ENCODE measurements at places on chromosomes 12 and 14.
A peak's percentile ranks its signal among the peaks of the same experiment; 100 is the strongest.

DNA sequence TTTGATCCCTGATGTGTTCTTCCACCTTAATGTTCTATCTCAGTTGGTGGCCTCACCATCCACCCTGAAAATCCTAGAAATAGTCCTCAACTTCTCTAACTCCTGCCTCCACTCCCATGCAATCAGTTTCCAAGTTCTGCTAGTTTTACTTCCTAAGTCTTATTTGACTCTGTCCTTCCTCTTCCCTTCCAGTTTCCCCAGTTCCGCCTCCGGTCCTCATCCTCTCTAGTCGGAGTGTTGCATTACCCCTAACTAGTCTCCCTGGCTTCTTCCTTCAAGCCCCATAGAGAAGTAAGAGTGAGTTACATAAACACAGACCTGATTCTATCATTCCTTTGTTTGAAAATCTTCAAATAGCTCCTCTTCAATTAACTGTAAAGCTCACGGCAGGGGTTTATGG lies 236.5 kb downstream of the GXYLT1 start:
- no peak for DNase-seq

- DNase-seq = no peak
Measured at GRCh38 chr12:64923536-64923935, 99.1 kb downstream of the TBC1D30 start.

GRCh38 chr12:6603095-6603567 lies 4.0 kb downstream of the CHD4 start:
- peak; percentile 45 for DNase-seq

GRCh38 chr12:113155646-113156045 lies 6.1 kb downstream of the CFAP73 start:
- no peak for DNase-seq

GRCh38 chr12:106498056-106498455 lies 84.7 kb upstream of the RFX4 start:
- no peak for DNase-seq

DNA sequence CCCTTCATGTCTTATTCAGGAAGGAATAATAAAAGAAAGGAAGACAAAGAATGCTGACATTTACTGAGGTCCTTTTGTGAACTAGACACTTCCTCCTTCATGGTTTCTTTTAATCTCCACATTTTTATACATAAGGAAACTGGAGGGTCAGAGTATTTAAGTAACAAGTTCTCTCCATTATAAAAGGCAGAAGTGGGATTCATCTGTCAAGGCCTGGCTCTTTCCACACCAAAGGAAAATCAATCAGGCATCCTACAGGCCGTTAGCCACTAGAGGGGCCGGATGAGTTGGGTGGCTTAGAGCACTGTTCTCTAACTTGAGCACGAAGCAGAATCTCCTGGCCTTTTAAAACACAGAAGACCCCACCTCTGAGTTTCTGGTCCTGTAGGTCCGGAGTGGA lies 36.8 kb upstream of the NINJ2 start:
- no peak for DNase-seq

- no peak for DNase-seq
Measured at GRCh38 chr12:70607107-70607506, 30.1 kb downstream of the PTPRB start.

GRCh38 chr14:61838661-61839245 lies 76.5 kb downstream of the SNAPC1 start:
- DNase-seq = no peak

DNA sequence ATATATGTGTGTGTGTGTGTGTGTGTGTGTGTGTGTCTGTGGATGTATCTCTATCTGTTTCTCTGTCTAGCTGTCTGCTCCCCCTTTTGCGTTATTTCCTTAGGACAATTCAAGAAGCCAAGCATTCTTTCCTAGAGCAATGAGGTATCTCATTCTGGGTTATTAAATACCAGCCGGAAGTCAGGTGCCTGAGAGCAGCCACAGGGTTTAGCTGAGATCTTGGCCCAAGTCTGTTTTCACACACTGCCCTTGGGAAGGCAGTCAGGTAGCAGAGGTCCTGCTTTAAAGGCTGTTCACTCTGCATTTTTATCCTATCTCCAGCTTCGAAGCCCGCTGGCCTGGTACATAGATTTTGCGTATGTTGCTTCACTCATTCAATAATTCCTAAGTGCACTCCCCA lies 76.8 kb downstream of the TSPAN9 start:
- no peak for DNase-seq

- DNase-seq = peak; percentile 77
Measured at GRCh38 chr12:67482751-67483661, 165.5 kb upstream of the DYRK2 start.

GRCh38 chr12:98151105-98151590 lies 364.2 kb upstream of the TMPO start:
- no peak for DNase-seq

GRCh38 chr12:75549989-75550388 lies 38.6 kb upstream of the KRR1 start:
- no peak for DNase-seq

DNA sequence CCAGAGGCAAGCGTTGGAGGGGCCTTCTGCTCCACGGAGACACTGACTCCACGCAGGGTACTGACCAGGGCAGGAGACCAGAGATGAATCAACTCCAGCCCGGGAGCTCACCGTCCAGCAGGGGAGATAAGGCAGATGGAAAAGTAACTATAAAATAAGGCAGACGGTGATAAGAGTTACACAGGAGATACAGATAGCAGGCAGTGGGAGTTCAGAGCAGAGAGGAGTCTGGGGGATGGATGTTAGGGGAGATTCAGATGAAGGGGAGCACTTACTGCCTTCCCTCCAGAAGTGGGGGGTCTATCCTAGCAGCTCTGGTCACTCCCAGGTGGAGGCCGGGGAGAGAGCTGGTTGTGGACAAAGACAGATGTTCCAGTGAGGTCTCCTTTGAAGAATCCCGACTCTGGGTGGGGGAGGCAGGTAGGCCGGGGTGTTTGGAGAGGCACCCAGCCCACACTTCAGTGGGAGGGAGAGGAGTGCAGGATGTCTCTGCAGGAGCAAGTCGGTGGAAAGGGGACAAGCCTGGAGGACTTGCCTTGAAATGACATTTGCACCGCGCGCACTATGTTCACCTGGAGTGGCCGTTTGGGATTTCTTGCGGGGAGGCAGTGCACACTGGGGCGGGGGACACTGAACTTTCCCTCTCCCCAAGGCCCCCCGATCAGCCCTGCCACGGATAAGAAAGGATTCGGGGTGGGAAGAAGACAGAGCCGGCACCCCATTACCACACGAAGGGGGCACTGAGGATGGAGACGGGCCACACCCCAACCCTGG lies 1.2 kb downstream of the PITPNM2 start:
- no peak for DNase-seq
